ENCODE measurements at places on chromosomes 11 and 22. TPM values are rescaled to one million over a fixed set of nuclear protein-coding genes. Genes with fewer than 3 reads are reported as not detected.

Gene FAM180B
- total RNA-seq: 0.99 TPM

DNA sequence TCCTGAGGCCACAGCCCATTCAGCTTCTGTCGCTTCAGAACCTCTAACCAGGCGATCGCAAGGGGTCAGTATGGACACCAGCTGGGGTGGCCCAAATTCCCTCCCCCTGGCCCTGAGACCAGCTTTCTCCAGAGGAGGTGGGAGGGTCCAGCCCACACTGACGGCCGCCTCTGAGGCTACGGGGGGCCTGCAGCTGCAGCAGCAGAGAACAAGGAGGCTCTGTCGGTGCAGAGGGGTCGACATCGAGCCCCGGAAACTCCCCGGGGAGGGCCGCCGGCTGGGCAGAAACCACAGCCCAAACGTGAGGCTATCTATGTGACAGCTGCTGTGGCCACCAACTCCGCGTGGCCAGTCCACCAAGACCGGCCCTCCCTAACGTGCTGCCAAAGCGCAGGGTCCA lies 40.8 kb downstream of the ELFN2 start:
- DNase-seq: no peak

Gene CCDC157
- 1.8 TPM for total RNA-seq

Gene OR5L1
- not detected for total RNA-seq

DNA sequence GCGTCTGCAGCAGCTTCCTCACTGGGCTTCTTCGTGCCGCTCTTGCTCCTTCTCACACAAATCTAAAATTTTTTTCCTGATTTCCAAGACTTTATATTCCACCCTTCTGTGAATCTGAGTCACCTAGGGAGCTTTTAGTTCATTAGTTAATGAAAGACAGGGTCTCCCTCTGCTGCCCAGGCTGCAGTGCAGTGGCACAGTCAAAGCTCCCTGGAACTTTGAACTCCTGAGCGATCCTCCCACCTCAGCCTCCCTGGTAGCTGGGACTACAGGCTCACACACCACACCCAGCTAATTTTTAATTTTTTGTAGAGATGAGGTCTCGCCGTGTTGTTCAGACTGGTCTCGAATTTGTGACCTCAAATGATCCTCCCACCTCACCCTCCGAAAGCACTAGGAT lies 116.9 kb downstream of the ATXN10 start:
- DNase-seq: no peak

Gene ELMOD1
- total RNA-seq: 3.9 TPM

- peak; percentile 12 for DNase-seq
Observed at GRCh38 chr11:130945896-130946295, 29.6 kb upstream of the SNX19 start.

GRCh38 chr11:63240098-63240497 lies 3.3 kb downstream of the SLC22A25 start:
- no peak for DNase-seq

DNA sequence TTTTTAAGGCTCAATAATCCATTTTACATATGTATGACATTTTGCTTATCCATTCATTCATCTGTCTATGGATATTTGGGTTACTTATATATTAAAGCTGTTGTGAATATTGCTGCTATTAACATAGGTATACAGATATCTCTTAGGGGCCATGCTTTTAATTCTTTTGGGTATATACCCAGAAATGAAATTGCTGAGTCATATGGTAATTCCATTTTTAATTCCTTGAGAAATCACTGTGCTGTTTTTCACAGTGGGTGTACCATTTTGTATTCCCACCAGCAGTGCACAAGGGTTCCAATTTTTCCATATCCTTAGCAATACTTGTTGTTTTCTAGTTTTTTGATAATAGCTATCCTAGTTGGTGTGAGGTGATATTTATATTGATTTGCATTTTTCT lies 19.0 kb downstream of the PRMT3 start:
- no peak for DNase-seq

DNA sequence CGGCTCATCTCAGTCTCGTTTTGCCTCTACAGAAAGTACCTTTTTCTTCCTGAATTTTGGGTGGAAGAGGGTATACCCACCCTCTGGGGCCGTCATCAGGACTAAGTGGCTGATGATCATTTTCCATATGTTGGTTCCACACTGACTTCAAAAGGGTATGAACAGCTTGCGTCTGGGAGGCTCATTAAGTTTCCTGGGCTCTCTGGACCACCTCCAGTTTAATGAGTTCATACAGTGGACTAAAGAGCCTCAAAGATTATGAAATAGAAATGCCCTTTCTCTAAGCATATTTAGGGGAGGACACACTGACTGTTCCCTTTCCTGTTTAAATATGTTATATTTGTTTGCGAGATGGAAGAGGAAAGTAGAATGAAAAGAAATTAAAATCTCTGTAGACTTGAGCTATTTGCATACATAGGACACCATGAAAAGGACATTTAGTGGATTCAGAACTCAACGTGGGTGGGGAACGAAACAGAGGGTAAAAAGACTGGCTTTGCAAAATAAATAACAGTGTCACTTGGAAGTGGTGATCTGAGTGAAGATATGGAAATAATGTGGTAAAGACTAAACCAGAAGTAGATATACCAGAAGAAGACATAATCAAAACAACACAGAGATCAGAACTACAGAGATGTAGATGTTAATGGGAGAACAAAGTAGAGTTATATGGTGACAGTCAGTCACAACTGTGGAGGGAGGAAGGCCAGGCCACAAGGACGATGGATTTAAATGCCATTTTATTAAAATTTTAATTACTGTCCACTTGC lies 18.7 kb downstream of the LDLRAD3 start:
- no peak for DNase-seq

GRCh38 chr22:23684026-23684425 lies 6.8 kb upstream of the RGL4 start:
- DNase-seq: no peak

DNA sequence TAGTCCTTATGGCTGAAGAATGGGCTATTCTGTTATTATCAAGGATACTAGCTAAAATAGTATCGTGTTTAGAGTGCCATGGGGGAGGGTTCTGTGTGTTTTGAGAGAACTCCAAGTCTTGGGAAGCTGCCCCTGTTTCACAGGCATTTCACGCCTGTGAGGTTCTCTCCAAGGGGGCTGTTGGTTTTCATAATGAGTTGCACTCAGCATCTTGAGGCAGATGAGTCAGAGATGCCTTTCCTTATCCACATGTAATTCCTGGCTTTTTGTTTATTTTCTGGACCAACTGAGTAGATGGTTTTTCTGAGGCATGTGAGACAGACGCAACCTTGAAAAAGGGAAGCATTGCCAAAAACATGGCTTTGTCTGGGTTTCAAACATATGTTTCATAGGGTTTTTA lies 203.7 kb downstream of the ARHGAP42 start:
- peak; percentile 38 for DNase-seq

Gene MRE11
- total RNA-seq: 24.9 TPM

DNA sequence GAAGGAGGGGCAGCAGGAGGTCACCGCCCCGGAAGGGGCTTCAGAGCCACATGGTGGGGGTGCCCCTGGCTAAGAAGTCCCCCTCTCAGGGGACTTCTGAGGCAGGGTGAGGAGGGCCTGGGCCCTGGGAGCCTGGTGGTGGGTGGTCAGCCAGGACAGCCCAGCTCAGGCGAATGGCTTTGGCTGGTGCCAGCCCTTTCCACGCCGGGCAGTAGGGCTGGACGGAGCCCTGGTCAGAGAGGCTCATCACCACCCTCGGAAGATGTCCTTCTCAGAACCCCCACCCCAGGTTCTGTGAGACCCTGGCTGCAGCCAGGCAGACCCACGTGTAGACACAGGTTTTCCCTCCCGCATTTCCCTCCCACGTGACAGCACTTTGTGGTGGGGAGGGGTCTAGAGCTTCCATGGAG lies 35.9 kb downstream of the OSBPL5 start:
- DNase-seq: no peak

Gene KCTD14
- 1.6 TPM for total RNA-seq

DNA sequence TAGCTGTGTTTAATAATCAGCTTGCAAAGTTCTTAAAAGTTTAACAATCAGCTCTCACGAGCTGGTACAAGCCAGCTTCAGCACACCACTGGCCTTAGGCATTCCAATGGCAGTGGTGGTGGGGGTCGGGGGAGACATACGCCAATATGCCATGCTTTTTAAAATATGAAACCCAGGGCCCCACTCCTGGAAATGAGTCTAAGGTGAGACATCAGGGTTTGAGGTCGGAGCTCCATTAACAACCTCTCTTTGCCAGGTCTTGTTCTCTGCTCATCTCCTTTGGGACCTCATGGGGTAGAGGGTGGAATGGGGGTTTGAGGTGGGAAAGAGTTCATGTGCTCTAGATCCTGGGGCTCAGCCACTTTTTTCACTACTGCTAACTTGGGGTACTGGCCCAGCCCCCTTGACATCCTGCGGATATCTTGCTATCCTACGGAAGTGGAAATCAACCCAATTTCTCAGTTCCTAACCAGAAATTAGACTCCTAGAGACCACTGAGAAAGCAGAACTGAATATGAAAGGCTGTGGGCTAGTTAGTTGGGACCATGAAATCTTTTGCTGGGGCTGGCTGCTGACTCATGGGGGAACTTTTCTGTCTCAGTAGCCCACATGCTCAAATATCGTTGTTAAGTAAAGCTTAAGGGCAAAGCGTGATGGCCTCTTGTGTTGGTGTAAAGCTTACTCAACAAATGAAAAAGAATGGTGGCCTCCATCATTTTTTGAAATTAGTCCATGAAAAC lies 90.1 kb downstream of the PDHX start:
- no peak for DNase-seq

GRCh38 chr11:66904561-66904960 lies 47.7 kb downstream of the LRFN4 start:
- no peak for DNase-seq

- peak; percentile 63 for DNase-seq
Observed at GRCh38 chr11:47216121-47216798, 1.5 kb downstream of the DDB2 start.

- DNase-seq: no peak
Observed at GRCh38 chr11:125157953-125158680, 6.4 kb upstream of the PKNOX2 start.

GRCh38 chr11:112235750-112236390 lies 9.6 kb downstream of the PTS start:
- no peak for DNase-seq

Gene PTPRJ
- 8.1 TPM for total RNA-seq

Gene MS4A6A
- total RNA-seq: 33.6 TPM

GRCh38 chr22:43616645-43617044 lies 195.5 kb downstream of the EFCAB6 start:
- no peak for DNase-seq

Gene PAMR1
- 7.0 TPM for total RNA-seq

Gene RNF215
- total RNA-seq: 6.5 TPM

GRCh38 chr11:67503119-67504004 lies 1.8 kb downstream of the PITPNM1 start:
- no peak for DNase-seq

GRCh38 chr11:22778642-22779041 lies 51.0 kb downstream of the SVIP start:
- no peak for DNase-seq

Gene OR4D10
- not detected for total RNA-seq

DNA sequence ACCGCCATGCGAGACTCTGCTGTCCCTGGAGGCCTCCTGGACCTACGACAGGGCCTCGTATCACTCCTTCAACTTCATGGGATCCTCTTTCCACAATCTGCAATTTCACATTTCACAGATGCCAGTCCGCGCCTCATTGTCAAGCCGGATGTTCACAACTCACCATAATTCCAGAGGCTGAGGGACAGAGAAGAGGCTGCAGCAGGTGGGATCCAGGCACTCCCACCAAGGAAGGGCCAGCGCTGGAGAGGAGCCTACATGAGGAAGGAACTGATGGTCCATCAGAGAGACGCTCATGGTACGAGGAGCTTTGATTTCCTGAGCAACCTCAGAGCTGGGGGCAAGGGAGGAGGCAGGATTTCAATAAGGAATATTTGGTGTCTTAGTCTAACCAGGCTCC lies 495.0 kb downstream of the BRD1 start:
- DNase-seq: no peak
